Right ventricle myocardium superior (tissue), 1 donor: ENCODE measurements at places on chromosomes 11 and 22. TPM values are rescaled to one million over a fixed set of nuclear protein-coding genes. Genes with fewer than 3 reads are reported as not detected.

The TEX12 gene
- not detected for total RNA-seq

The RFPL2 gene
- not detected for total RNA-seq

The OR5AR1 gene
- total RNA-seq, result not detected

The LARGE2 gene
- not detected for total RNA-seq

The MOB2 gene
- total RNA-seq, result 46.1 TPM

The GDPD4 gene
- total RNA-seq, result not detected

The FUT4 gene
- total RNA-seq, result 1.4 TPM

The MRGPRX3 gene
- total RNA-seq, result not detected

The CWC15 gene
- total RNA-seq, result 74.8 TPM

The ZNF202 gene
- 4.4 TPM for total RNA-seq

The PTGDR2 gene
- total RNA-seq, result 3.0 TPM

DNA sequence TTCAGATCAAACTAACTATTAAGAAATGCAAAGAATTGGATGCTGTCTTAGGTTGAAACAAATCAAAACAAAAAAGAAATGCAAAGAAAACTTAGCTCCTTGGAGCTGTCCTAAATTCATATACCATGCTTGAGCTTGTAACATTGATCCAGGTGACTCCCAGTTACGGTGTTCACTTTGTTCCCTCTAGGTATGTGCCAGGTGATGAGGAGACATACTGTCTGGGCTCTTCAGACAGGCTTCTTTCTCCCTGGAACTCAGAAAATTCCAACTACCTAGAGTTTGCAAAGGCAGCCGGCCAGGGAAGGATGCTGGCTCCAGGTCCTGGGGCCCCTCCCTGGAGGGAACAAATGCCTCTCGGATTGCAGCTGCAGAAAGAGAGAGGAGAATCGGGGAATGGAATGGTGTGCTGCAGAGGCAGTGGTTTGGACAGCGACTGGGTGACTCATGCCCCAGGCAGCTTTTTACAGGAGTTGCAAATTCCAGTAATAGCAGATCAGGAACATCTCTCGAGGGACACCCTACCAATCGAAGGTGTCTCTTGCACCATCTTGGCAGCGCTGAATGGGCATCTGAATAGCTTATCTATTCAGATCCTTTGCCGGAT, 12.3 kb upstream of the ASPHD2 start:
- no peak for DNase-seq

DNA sequence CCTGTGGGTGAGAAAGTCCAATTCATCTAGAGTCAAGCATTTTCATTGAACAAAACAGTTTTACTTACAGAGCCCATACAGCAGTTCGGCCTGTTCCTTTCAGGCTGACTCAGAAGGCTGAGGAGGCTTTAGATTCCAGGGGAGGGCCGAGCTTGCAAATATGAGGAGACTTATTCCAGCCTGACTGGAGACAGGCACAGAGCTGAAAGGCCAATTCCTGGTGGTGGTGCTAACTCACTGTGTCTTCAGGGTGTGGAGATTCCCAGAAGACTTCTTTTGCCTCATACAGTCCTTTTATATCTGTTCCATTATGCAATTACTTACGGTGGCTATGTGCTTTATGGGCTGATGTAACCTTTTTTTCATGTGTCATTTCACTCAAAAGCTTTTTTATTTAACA, at the start of gene OR51E2:
Gene OR51E2, minus strand, starts transcription at position 269 of the 400 bp plus-strand sequence. CDS start 15,142 bp downstream, outside the sequence.
- no peak for DNase-seq

- DNase-seq, result no peak
Measured at GRCh38 chr11:57353852-57354251, 15.7 kb downstream of the P2RX3 start.

DNA sequence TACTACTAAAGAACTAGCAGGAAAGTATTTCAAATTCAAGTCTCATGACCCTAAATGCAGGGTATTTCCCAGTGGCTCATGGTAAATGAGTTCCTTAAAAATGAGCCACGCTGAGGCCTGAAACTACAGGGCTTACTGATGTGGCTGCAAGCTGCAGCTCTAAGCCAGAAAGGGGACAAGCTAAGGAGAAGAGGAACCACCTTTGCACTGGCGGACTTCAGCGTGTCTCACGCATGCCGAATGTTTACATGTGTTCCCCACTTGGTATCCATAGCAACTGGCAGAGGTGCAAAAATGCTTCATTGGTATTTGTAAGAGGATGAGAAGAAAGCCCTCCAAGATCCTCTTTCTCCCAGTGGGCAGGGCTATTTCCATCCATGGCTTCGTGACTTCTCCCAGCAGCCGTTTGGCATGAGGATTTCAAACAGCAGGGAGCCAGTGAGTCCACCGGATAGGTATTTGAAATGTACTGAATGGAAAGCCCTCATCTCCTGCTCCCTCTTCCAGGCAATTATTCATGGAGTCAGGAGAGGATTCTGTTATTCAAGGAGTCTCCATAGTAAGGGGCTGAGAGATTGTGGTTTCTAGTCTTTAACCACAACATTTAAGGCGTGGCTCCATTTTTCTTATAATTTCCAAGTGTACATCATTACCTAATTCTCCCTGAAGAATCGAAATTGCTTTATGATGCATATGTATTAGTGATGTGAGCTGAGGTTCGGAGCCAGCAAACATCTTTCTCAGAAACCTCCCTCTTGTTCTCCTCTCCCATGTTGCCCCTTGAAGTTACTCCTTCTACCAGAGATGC, 55.3 kb upstream of the CD44 start:
- peak; percentile 70 for DNase-seq

- no peak for DNase-seq
Measured at GRCh38 chr11:4887591-4887990, 5.9 kb downstream of the OR51T1 start.

DNA sequence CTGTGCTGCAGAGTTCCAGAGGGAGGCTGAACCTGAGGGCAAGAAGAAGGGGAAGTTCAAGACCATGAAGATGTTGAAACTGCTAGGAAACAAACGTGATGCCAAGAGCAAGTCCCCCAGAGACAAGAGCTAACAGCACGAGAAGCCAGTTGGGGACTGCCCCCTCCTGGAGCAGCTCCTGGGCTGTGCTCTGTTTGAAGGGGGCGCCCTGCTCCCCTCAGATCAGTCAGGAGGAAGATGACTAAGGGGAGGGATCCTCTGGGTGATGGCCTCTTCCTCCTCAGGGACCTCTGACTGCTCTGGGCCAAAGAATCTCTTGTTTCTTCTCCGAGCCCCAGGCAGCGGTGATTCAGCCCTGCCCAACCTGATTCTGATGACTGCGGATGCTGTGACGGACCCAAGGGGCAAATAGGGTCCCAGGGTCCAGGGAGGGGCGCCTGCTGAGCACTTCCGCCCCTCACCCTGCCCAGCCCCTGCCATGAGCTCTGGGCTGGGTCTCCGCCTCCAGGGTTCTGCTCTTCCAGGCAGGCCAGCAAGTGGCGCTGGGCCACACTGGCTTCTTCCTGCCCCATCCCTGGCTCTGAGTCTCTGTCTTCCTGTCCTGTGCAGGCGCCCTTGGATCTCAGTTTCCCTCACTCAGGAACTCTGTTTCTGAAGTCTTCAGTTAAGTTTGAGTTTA, 12.6 kb downstream of the C22orf23 start:
- DNase-seq, result no peak

- no peak for DNase-seq
Measured at GRCh38 chr11:59562292-59562691, 51.0 kb downstream of the OR4D9 start.

DNA sequence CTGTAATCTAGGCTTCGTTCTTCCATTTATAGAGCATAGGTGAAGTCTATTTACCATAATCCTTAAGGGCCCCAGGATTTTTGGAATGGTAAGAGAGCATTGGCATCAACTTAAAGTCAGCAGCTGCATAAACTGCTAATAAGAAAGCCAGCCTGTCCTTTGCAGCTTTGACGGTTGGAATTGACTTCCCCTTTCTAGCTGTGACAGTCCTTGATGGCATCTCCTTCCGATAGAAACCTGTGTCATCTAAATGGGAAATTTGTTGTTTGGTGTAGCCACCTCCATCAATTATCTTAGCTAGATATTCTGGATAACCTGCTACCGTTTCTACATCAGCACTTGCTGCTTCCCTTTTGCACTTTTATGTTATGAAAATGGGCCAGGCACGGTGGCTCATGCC, 58.0 kb upstream of the GLYATL1B start:
- no peak for DNase-seq

DNA sequence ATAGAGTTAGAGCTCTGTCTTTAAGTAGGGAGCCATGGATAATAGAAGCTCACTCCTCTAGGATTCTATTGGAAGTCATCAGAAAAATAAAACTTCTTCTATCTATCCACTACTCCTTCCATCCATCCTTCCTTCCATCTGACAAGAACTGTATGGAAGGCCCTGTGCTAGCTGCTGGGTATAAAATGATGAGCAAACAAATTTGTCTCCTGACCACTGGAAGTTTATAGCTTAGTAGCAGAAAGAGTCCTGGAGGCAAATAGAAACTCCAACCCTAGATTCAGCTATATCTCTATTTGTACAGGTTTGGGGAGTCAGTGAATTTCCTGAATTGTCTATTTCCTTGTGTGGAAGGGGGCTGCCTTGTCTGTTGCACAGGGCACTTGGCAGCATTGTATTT, 136.6 kb downstream of the ME3 start:
- DNase-seq, result no peak

DNA sequence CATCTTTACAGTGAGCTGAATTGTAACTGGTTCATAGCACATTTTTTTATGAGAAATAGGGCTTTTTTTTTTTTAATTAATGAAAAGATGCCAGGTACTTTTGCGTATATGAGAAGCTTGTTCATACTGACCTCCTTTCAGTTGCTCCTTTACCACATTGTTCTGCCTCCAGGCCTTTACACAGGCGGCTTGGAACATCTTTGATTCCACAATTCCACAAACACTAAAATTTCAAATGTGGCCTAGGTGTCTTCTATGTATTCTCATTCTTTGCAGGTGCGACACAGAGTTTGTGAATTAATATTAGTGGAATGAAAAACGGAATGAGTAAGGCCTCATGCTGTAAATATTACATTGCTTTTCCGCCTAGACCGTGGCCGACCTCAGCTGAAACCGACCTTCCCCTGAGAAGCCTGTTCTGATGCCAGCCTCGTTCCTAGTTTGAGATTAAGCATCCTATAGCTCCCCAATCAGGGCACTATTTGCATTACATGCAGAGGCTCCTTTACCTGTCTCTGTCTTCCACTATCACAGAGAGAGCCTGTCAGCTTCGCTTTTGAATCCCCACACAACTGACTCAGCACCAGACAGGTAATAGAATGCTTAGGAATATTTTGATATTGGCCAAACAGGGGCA, 125.8 kb downstream of the LDLRAD3 start:
- no peak for DNase-seq

GRCh38 chr11:16815047-16815767, 76.8 kb downstream of the C11orf58 start:
- DNase-seq, result peak; percentile 88

DNA sequence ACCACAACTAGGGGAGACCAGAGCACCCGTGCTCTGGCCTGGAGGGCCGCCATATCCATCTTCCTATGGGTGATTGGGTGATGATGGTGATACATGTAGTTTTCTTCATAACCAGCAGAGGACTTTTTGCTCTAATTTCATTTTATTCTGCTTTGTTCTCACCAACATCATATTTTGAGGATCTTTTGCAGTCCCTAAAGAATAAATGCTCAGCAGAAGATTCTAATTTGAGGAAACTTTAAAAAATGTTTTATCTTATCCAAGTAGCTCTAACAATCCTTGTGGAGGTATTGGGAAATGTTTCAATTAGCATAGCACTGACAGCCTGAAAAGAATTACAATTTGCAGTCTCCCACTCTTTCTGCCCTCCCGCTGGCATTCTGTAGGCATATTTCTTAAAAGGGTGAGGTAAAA, 544.0 kb downstream of the NTM start:
- no peak for DNase-seq

- peak; percentile 30 for DNase-seq
Measured at GRCh38 chr22:46066691-46067090, 83.6 kb upstream of the PPARA start.

DNA sequence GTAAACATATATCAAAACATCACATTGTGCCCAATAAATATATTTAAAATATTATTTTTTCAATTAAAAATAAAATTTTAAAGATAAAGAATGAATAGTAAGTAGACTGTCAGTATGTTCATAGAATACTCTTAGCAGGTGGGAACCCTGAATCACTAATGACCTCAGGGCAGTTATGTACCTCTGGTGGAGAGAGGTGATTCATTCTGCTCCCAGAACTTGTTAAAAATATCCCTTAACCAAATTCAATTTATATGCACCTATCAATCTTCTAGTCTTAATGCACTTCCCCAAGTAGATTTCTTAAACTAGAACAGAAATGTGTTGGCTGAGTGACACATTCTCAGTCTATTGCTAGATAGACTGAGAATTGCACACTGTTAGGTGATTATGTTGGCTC, 183.9 kb upstream of the SYN3 start:
- no peak for DNase-seq

DNA sequence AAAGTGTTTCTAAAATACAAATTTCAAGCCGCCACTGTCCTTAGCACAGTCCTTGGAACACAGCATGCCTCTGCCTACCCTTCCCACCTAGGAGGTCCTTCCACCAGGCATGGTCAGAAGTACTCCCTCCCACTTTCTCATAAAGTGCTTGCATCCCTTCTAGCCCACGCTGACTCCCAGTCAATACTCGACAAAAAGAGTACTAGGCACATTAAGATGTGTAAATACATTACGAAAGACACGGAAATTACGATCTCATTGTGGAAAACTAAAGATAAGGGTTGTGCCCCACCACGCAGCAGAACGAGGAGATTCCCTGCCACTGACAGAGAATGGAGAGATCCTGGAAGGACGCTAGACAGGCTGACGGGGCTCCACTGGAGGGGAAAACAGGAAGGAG, 13.5 kb downstream of the CHKA start:
- DNase-seq, result no peak

DNA sequence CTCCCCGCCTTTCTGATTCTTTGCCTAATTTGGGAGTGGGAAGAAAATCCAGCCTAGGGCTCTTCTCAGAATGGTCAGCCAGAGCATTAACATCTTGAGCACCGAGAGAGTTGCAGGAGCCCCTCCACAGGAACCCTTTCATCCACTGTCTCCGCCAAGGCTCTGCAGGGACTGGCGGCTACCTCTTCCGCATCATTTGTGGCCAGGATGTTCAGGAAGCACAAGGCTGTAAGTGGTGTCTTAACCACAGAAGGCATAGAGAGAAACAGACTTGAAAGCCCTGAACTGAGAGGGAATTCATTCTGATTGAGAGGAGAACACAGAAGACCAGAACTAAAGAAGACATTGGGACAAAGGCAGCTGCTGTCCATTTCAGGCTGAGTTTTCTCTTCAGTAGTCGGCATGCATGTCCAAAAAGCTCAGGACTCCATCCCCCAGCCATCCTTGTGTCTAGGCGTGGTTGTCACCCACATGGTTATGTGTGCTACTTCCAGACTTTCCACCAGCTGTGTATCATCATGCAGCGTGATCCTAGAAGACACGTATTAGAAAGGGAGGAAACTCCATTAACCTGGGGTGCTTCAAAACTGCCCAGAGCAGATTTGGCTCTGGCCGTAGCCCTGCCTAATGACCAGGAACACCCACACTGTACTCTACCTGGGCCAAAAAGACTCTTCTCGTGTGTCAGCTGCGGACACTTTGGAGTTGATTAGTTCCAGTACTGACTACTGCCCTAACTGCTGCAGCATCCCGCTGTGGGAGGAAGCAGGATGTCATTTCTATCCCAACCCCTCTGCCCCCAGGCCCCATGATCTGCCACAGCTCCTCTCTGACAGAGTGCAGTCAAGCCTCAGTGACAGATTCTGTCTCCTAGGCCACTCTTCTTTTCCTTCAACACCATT, 725.1 kb downstream of the NTM start:
- DNase-seq, result no peak

- DNase-seq, result no peak
Measured at GRCh38 chr11:109432105-109432504, 10.1 kb downstream of the C11orf87 start.

GRCh38 chr11:34915136-34916014, 804 bp downstream of the APIP start:
- no peak for DNase-seq

GRCh38 chr11:77065878-77066228, 918 bp upstream of the CAPN5 start:
- DNase-seq, result peak; percentile 72
